Bronchial epithelial cell (primary cell): ENCODE measurements at places on chromosomes 6 and 20. TPM values are rescaled to one million over a fixed set of nuclear protein-coding genes. Genes with fewer than 3 reads are reported as not detected.

Gene HLA-DQA2
- not detected in 2 replicates for total RNA-seq

- peak; percentile 91 for DNase-seq
Measured at GRCh38 chr20:23367770-23368169, 5.8 kb downstream of the GZF1 start.

GRCh38 chr6:32166411-32167061 lies 2.1 kb downstream of the EGFL8 start:
- DNase-seq = no peak

DNA sequence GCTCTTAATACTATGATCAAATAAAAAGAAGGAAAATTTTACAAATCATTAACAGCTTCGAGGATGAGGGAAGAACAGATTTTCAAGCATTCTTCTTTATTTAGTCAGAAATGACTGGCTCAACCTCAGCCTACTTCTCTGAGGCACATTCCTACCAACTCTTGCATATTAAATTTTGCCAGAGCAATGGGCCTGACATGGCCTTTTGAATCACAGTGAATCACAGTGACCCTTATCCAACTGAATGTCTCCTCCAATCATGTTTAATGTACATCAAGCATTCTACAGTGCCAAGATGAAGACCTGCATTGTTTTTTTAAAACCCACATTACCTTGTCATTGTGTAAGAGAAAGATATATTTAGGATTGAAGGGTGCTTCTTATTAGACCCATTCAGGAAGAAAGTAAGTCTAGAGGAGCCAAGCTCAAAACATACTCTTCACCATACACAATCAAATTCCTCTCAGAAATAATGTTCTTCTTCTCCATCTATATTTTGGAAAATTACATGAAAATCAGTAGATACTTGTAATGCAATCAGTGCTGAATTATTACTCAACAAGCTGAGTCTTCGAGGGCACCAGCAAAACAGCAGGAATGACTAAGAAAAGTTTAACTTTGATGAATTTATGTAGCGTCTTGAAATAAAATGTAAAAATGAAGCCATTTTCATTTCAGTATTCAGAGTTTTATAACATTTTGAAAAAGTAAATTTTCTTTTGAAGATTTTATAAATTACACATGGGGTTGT lies 44.1 kb upstream of the MOXD1 start:
- DNase-seq = peak; percentile 84

GRCh38 chr6:98832284-98833056 lies 1.9 kb upstream of the POU3F2 start:
- DNase-seq = peak; percentile 81

Gene ROS1
- 0.26 and 0.38 TPM in 2 replicates for total RNA-seq

Gene STMND1
- not detected in 2 replicates for total RNA-seq
